ENCODE measurements at places on chromosomes 11 and 22.

DNA sequence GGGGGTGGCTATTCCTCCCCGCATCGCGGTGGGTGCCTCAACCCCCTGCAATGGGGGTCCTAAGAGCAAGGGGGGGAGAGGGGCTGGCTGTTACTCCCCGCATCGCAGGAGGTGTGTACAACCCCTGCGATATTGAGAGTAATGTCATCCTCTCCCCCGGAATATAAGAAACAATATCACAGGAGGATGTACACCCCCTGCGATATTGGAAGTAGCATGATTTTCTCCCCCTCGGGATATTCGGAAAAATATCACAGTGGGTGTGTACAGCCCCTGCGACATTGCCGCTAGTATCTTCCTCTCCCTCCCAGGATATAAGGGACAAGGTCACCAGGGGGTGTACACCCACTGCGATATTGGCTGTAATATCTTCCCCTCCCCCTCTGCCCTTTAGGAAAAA is 22.5 kb upstream of the APOL5 start:
- no peak for DNase-seq

DNA sequence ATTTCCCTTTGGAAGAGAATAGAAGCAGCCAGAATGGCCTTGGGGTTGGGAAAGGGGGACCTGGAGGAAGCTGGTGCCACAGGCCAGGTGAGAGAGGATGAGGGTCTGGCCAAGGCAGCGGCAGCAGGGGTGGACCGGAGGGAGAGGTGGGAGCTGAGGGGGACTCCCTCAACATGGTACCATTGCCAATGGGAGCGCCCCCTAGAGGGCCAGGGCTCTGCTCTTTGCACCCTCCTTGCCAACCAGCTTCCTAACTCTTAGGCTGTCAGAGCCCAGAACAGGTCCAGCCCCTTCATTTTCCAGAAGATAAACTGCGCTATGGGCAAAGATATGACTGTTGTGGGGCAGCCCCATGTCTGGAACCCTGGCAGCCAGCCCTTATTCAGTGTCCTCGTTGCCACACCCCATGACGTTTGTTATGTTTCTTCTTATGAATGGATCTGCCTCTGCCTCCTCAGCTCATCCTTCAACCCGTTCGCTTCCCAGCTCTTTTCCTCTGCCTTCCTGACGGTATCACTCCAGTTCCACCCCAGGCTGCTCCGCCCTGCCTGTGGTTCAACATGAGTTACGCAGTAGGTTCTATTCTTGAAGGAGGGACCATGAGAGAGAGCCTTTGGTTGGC is 185.2 kb downstream of the GRIK4 start:
- DNase-seq = no peak

DNA sequence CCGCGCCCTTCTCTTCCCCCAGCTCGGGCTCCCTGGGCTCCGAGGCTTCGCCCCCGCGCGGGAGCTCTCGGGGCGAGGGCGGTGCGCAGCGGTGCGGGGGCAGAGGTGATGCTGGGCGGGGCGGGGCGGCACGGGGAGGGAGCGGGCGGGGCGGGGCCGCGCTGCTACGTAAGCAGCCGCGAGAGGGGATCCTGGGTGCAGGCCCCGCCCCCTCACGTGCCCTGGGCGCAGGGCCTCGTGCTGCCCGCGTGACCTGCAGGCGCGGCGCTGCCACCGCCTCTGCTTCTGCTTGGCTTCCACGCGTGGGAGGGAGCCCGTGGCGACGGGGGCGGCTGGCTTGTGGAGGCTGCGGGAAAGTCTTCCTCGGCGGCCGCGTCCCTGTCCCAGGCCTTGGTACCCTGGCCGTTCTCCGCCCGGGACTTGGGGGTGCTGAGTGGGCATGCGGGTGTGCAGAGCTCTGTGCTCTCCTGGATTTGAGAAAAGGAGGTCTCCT is 132.6 kb upstream of the HSD17B12 start:
- peak; percentile 64 for DNase-seq

GRCh38 chr22:41613456-41613855 is 7.4 kb downstream of the DESI1 start:
- no peak for DNase-seq

DNA sequence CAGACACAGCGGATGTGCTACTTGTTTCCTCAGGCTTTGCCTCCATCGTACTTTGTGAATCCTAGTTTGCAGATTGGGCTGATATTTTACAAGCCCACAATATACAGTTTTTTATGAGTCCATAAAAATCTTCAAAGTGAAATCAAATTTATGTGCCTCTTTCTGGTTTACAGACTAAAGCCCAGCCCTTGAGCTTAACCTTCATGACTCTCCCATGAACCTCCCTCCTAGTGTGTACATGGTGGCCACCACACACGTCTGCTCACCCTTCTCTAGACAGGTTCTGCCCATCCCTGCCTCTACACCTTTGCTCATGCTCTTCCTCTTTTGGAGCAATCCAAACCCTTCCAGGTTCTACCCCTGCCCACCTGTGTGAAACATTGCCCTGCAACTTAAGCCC is 129.4 kb downstream of the TENM4 start:
- DNase-seq = no peak

- DNase-seq = no peak
Observed at GRCh38 chr22:25922141-25922540, 180.2 kb downstream of the MYO18B start.

- no peak for DNase-seq
Observed at GRCh38 chr11:95912902-95913560, 10.9 kb downstream of the MTMR2 start.

DNA sequence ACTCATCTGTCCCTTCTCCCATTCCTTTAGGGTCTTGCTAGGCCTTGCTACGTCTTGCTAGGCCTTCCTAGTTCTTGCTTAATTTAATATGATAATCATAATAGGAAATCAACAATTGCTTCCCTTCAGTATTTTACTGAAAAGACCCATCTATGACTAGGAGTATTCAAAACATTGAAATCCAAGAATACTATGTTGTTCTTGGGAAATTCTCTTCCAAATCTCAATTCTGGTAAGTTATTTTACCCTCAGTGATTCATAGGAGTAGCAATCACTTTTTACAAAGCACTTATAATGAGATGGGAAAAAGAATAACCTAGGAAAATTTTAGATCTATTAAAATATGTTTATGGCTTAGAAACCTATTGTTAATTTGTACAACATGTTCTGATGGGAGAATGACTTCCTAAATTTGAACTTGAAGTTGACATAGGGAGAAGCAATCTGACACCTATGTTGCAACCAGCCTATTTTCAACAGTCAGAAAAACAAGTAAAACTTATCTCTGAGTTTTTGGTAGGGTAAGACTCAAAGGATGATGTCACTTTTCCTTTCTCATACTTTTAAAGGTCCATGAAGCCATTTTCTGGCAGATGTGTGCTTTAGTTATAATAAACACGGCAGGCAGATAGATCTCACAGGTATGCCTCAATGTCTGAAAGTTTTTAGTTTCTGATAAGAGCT is 29.5 kb upstream of the HIPK3 start:
- DNase-seq = no peak

- no peak for DNase-seq
Observed at GRCh38 chr11:59259867-59260475, 47.2 kb upstream of the MPEG1 start.

GRCh38 chr11:35276396-35277145 is 137.6 kb downstream of the CD44 start:
- no peak for DNase-seq

DNA sequence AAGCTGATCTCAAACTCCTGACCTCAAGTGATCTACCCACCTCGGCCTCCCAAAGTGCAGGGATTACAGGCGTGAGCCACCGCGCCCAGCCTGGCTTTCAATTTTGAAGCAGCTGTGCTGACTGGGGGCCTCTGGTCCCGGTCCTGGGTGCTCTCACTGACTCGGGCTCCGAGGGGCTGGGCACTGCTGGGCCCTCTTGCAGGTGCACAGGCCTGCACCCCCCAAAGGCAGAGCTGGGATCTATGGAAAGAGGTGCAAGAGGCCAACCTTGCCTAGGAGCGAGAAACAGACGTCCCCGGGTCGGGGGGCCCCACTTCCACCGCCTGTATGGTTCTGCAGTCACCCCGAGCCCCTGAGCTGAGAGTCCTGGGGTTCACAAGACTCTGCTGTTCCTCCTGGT is 33.2 kb downstream of the KIAA0930 start:
- no peak for DNase-seq

GRCh38 chr11:102341844-102342318 is 5.1 kb upstream of the BIRC2 start:
- peak; percentile 70 for DNase-seq

GRCh38 chr11:33043221-33043830 is 4.0 kb downstream of the TCP11L1 start:
- no peak for DNase-seq

DNA sequence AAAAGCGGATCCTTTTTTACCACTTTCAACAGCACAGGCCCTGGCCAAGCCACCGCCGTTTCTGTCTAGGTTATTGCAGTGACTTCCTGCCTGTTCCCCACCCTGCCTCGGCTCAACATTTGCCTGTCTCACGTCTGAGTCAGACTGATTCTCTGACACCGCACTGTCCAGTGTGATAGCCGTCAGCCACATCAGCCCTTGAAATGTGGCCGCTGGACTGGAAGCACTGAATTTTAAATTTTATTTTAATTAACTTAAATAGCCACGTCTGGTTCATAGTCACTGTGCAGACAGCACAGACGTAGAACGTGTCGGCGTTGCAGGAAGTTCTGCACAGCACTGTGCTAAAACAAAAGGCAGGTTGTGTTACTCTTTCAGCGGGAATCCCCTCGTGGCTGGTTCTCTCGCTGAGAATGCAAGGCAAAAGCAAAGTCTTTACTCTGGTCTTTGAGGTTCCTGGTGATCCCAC is 56.3 kb upstream of the ADSL start:
- no peak for DNase-seq

DNA sequence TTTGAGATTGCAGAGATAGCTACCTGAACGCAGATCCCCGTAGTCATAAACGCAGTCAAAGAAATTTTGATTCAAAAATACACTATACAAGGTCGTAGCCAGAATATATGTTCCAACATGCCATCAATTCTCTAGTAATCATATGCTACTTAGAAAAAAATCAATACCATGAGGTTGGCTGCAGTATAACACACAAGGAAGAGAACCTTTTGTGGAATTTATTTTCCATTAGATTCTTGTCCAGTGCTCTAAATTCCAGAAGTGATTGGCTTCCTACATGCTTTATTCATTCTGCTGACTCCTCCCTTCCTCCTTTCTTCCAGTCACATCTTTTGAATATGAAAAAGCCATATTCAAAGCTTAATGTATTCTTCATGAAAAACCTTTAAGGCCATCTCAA is 189.9 kb downstream of the NTM start:
- no peak for DNase-seq

- no peak for DNase-seq
Observed at GRCh38 chr11:126212089-126212660, 593 bp downstream of the FAM118B start.

DNA sequence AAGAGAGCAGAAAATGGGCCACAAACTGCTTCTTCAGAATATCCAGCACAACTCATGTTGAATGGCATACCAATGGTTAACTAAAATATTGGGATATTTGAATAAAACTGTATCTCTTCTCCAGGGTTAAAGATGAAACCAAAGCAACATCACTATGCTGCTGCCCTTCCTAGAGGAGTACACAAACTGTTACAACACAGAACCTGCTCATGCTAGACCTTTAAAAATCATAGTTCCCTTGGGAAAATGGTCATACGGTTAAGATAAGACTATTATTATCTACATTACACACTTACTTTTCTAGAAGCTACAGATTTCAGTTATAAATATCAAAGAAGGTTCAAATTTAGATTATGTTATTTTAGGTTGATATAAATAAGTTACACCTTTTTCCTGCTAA is 78.6 kb upstream of the TP53AIP1 start:
- no peak for DNase-seq

DNA sequence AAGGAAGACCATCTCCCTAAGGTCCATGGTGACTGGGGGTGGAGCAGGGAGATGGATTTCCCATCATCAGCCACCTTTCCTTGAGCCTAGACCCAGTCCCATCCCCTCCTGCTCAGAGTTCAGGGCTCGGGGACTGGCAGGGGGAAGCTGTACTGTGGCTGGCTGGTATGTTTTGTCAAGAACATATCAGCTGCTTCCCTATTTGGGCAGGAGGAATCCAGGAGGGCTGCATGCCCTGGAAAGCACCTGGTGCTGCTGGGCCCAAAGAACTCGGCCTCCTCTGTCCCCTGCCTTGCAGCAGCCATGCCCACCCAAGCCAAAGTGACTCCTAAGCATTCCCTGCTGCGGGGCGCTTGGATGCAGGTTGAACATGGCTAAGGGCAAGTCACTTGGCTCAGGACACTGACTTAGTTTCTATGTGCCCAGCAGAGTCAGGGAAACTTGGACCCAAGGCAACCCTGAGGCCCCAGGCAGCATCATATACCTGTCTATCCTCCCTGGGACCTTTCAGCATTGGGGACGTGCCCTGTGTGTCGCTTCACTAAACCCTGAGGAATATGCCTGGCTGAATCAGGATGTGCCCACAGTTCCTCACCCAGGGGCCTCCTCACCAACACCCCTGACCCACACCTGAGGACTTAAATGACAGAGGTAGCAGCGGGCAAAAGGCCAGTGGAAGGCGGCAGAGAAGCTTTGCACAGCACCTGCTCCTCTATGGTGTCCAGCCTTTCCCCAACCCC is 43.1 kb downstream of the BUD13 start:
- DNase-seq = no peak

DNA sequence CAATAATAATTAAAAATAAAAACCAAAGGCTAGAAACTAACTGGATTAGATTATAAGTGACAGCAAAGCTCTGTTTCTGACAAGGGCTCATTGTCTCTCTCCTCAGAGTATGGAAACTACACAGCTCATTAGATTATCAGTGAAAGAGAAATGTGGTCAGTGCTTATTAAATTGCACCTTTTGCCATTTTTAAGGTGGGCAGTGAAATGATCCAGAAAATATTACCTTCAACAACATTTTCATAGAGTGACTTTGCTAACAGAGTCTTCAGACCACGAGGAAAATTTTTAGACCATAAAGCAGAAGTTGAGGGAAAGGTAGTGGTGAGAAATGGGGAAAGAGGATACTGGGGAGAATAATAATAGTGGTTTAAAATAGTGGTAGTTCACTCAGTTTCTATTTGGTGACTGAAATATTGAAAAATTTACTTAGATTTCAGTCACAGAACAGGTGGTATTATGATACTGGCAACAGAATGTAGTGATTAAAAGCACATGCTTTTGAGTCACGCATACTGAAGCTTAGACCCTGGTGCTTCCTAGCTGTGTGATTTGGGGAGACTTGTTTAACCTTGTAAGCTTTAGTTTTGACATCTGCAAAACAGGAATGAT is 684.0 kb upstream of the CCDC90B start:
- DNase-seq = no peak

- no peak for DNase-seq
Observed at GRCh38 chr22:22810018-22810427, 77.6 kb upstream of the IGLL5 start.

Measured in NCI-H1930 (cell line).